Kasumi-1 (cell line): ENCODE measurements at places on chromosomes 7 and 10.

DNA sequence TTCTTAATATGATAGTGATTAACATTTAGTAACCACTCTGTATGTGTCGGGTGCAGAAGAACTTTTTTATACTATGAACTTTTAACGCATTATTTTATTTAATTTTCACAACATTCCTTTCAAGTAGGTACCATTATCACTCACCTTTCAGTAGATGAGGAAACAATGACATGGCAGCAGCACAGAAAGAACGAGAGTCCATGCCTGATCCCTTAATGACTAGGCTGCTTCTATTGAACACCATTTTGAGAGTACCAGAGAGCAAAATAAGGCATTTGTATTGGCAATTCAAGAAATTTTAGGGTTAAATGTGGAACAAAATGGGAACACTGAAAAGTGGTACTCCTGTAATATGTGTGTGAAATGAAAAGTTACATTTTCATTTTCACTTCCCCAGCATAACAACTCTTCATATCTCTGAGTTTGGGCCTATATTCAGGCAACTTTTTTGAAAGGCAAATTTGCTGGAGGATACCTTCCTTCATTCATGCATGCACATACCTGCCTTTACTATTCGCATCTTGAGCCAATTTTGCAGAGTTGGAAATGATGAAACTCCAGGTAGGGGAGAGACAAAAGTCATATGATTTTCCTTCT, 12.8 kb downstream of the LRRN3 start:
- no peak for DNase-seq

DNA sequence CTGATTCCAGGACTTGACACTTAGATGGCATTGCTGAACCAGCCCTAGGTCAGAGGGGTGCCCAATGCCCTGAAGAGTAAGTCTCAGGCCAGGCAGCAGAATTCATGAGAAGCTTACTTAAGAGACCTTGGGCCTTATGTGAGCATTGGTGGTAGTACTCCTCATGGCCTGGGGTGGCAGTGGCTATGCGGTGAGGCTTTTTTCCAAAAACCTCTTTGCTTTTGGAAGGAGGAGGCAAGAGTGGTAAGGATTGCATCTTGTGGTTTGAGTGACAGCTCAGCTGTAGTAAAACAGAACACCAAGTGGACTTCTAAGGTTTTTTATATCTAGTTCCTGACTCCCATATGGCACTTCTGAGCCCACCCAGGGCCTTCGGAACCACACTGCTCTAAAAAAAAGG, 459.0 kb upstream of the STEAP1 start:
- no peak for DNase-seq

- DNase-seq = no peak
Measured at GRCh38 chr7:52271703-52272102, 763.7 kb upstream of the POM121L12 start.

DNA sequence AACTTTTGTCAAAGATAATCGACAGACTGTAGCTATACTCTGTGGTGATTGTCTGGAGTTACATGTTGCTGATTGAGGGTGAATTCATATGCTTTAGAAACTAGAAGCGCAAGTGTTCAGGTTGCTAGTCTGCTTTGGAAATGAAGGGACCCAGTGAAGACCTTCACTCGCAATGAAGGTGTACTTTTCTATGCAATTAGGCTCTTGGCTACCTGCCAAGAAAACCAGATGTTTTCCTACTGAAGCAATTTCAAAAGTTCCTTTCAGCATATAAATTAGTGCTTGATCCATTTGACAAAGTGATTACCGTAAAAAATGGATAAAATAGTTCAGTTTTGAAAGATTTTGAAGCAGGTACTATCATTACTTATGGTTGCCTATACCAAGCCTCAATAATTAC, 10.0 kb upstream of the STK31 start:
- DNase-seq = no peak

GRCh38 chr10:137031-137430, 1.8 kb downstream of the ZMYND11 start:
- peak; percentile 37 for DNase-seq

DNA sequence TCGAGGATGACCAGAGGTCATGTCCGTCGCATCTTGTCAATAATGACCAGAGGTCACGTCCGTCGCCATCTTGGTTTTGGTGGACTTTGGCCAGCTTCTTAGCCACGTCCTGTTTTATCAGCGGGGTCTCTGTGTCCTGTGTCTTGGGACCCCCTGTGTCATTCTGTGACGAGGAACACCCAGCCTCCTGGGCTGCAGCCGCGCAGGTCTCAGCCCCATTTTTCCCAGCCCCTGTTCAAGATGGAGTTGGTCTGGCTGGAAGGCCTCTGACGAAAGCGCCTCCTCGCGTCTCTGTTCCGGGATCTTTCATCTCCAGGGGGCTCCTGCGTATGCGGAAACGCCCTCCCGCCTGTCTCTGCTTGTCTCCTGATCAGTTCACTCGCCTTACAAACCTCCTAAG, 134.2 kb downstream of the ELFN1 start:
- no peak for DNase-seq

DNA sequence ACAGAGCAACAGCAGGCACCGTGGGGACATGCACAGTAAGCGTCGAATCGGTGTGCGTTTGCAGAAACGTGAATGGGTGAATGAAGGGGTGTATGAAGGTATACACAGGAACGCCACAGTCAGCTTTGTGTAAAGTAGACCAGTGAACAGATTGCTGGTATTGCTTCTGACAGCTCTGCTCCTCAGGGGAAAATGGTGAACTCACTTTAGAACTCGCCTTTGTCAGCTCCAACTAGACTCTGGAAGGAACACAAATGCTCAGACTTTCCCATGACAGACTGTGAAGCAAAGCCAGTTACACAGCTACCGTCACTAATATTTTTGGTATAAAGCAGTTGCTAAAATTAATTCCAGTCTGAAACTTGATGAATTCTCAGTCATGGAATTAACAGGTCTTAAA, 78.9 kb downstream of the CUX1 start:
- no peak for DNase-seq
